ENCODE measurements at places on chromosomes 12 and 14. TPM values are rescaled to one million over a fixed set of nuclear protein-coding genes. Genes with fewer than 3 reads are reported as not detected.

DNA sequence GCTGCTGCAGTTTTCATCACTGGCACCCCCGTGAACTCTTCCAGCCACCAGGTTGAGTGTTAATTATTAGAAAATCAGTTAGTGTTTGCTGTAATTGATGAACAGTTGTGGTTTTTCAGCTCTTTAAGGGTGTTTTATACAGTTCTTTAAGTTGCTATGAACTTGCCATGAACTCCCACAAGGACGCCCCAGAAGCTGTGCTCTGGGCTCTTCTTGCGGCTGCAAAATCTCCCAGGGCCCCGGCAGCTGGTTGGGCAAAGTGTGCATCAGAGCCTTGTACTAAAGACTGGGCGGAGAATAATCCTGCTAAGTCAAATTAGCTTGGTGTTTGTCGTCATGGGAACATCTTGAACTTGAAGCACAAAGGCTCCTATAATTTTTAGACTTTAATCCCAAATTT is 82.2 kb downstream of the EML1 start:
- H3K4me3 ChIP-seq = no peak overlapping the region
- no peak for DNase-seq
- H3K36me3 ChIP-seq = no peaks in the 10 kb centered on the region
- H3K27ac ChIP-seq = no peak overlapping the region
- H3K4me1 ChIP-seq = peaks cover 41% of the 10 kb centered on the region
- no peaks in the 10 kb centered on the region for H3K27me3 ChIP-seq

- DNase-seq = no peak
- no peaks in the 10 kb centered on the region for H3K36me3 ChIP-seq
- H3K4me1 ChIP-seq = no peaks in the 10 kb centered on the region
- H3K27ac ChIP-seq = no peak overlapping the region
These were observed 173.5 kb downstream of the PLCZ1 start for GRCh38 chr12:18564306-18564705.

- peaks cover 12% of the 10 kb centered on the region for H3K27me3 ChIP-seq
- no peak overlapping the region for H3K4me3 ChIP-seq
- DNase-seq = no peak
- no peaks in the 10 kb centered on the region for H3K36me3 ChIP-seq
- no peaks in the 10 kb centered on the region for H3K4me1 ChIP-seq
These were observed 6.0 kb downstream of the SPTB start for GRCh38 chr14:64873506-64874219.

Gene SERPINA6
- polyA plus RNA-seq = not detected

Gene TAS2R50
- not detected for polyA plus RNA-seq

Measured in sigmoid colon (tissue), 7 donors.